ENCODE measurements at places on chromosomes 7 and 10.

DNA sequence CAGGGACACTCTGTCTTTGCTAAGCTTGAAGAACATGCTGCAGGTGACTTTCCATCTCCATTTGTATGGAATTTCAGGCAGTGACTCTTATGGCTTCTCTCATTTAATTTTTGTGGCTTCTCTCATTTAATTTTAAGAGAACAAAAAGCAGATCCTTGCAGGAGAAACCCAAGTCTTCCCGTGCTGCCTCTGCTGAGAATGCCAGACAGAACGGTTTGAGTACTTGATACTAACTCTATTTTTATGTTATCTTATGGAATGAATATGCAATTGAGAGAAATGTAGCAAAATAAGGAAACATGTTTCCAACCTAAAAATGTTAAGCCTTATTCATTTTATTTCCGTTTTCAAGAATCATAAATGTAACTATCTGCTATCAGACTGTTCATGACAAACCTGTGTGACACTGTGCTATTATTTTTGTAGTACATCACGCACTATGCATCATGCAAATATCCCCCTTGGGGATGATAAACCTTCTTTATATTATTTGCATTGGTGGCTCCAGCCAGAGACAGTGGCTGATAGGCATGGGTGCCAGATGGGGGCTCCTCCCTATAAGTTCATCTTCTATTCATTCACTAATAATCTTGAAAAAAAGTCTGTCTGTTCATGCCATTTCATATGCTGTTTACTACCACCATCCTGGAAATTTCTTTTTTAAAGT, 6.9 kb upstream of the RAPGEF5 start:
- no peak for DNase-seq

GRCh38 chr10:61280303-61280702, 172.9 kb downstream of the TMEM26 start:
- peak; percentile 60 for DNase-seq

DNA sequence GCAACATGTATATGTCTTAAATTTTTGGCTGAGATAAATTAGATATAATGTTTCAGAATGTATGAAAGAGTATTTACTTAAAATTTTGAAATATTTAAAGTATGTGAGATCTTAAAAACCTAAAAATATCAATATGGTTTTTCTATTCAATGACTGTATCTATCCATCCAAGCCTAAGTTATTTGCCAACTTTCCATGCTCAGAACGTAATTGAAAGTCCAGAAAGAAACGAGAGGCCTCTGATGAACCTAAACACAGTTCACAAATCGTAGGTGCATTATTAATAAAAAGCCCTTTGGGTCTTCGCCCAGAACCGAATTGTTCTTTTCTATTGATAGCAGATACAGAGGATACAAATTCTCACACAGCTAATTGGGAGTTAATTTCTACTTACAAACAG, 6.5 kb downstream of the SVIL start:
- DNase-seq = no peak

DNA sequence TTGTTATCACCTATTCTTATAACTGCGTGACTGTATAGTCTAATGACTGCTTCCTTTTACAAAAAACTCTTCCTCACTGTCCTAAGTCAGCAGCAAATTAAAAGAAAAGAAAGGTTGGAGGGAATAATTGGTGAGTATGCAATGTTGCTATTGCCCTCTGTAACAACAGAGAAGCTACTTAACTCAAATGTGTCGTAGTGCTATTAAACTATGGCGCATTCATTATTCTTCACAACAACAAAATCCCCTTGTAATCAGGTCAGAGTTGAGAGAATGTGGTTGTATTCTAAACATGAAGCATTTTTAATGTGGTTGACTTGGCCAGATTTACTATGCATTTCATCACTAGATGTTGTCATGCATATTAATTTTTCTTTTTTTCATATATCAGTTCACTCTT, 897.8 kb upstream of the PHF14 start:
- no peak for DNase-seq

DNA sequence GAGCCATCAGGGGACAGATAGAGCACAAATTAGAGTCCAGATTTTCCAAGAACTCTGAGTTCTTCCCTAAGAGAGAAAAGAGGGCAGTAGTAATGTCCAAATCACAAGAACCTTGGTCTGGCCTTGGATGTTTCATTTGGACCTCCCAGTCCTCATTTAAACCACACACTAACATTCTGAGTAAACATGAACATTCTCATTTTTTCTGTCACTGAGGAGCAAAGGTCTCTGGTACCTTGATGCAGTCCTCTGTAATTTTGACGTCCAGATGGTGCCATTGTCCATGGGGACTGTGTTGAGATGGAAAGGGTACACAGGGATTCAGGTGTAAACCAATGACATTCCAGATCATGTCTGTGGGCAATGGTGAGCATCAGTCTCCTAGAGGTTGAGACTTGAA, 225.4 kb upstream of the PHYHIPL start:
- DNase-seq = no peak

GRCh38 chr10:70300908-70301597, 17.2 kb upstream of the NPFFR1 start:
- no peak for DNase-seq

DNA sequence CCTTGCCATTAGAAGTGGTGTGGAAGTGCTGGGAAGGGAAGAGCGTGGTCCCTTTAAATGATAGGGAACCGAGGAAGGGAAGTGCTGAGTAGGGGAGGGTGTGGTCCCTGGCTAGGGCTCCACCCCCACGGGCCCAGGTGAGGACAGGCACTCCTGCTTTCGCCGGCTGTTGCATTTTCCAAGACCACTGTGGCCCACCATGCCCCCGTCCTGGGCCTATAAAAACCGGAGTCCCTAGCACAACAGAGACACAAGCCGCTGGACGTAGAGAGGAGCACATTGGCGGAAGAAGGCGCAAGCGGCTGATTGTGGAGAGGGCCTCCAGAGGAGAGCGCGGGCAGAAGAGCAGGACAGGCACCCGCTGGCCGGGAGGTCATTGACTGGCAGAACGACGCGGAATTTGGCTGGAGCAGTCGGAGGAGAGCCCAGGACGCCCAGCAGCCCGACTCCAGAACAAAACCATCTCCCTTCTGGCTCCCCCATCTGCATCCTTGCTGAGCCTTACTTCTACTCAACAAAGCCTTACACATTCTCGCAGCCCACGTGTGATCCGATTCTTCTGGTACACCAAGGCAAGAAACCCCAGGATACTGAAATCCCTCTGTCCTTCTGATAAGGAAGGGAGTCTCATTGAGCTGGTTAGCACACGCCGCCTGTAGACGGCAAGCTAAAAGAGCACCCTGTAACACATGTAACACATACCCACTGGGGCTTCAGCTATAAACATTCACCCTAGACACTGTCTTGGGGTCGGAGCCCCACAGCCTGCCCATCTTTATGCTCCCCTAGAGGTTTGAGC, 146.2 kb upstream of the LYZL1 start:
- no peak for DNase-seq

GRCh38 chr10:8405596-8405995, 351.1 kb downstream of the GATA3 start:
- no peak for DNase-seq

DNA sequence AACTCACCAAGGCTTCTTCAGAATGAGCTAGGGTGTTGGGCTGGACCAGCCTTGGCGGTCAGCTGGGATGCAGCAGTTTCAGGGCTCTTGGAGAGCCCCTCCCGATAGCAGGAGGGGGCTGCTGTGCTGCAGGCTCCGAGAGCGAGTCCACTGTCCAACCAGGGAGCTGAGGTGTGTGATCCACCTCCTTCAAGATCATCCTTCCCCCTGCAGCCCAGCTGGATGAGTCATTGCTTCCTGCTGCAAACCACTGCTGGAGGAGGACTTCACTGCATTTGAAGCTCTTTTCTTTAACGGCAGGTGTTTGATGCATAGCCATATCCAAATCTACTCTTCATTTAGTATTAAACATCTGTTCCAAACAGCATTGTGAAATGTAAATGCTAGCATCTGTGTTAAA, 54.2 kb upstream of the EBF3 start:
- no peak for DNase-seq

- DNase-seq = peak; percentile 81
Observed at GRCh38 chr7:135672560-135673359, 10.4 kb downstream of the STMP1 start.

DNA sequence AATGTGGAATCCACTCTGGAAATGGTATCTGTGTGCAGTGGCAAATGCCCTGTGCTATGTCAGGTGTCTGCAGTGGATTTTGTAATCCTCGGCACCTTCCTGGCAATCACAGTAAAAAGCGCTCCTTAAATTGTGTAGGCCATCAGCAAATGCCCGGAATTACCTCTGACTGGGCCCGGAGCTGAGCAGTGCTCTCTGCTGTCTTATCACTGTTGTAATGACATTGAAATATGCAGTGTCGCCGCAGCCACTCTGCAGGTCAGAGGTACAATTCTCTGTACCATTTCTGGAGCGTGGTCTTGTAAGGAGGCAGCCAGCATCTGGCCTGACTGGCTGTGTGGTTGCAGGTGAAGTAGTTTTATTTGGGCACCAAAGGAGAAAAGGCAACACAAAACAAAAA, 416.4 kb upstream of the MKI67 start:
- no peak for DNase-seq

DNA sequence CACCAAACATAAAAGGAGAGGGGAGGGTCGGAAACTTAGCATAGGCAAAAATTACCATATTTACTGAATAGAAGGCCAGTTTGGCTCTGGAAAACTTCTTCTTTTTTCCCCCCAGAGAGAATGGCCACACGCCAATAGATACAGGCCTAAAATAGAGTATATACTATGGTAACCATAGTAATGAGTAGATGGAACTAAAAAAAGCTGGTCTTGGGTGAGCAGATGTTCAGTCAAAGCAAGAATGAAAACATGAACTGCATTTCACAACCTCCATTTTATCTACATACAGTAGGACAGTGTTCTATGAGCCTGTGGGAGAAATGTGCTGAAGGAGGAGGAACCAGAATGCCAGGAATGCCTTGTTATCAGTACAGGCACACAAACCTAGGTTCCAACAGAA, 141.7 kb upstream of the SEMA3A start:
- no peak for DNase-seq

DNA sequence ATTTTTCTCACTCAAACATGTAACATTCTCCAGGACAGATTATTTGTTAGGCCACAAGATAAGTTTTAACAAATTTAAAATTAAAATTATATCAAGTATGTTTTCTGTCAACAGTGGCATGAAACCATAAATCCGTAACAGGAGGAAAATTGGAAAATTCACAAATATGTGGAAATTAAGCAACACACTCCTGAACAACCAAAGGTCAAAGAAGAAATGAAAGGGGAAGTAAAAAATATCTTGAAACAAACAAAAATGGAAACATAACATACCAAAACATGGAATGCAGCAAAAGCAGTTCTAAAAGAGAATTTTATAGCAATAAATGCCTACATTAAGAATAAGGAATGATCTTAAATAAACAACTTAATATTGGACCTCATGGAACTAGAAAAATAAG, 147.3 kb downstream of the ZEB1 start:
- no peak for DNase-seq

DNA sequence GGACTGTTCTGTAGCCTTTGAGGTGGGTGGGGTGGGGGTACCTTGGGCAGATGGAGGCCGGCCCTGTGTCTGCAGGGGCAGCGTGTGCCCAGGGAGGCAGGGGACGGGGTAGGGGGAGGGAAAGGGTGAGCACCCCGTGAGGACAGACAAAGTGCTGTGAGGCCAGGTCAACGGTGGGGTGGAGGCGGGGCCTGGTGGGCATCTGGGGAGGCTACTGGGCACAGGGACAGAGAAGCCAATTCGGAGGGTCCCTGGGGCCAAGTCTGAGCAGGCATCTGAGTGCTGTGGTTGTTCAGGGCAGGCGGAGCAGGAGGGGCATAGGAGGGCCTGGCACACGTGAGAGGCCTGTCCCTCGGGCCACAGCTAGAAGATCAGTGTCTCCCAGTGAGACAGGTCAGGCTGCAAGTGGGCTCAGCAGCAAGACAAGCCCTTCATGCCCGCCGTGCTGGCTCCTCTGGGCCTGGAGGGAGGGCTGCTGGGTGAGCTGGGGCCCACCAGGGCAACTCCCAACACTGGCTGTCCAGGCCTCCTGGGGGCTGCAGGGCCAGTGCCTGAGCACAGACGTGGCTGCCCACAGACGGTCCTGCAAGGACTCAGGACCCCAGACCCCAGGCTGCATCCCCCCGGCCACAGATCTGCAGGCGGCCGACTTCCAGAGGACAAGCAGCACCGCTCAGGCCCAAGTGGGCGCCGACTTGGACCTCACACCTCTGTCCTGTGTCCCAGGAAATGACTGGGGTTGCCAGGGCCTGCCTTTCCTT, 26.4 kb upstream of the KNDC1 start:
- DNase-seq = no peak

GRCh38 chr7:14195871-14196270, 206.4 kb upstream of the ETV1 start:
- no peak for DNase-seq

DNA sequence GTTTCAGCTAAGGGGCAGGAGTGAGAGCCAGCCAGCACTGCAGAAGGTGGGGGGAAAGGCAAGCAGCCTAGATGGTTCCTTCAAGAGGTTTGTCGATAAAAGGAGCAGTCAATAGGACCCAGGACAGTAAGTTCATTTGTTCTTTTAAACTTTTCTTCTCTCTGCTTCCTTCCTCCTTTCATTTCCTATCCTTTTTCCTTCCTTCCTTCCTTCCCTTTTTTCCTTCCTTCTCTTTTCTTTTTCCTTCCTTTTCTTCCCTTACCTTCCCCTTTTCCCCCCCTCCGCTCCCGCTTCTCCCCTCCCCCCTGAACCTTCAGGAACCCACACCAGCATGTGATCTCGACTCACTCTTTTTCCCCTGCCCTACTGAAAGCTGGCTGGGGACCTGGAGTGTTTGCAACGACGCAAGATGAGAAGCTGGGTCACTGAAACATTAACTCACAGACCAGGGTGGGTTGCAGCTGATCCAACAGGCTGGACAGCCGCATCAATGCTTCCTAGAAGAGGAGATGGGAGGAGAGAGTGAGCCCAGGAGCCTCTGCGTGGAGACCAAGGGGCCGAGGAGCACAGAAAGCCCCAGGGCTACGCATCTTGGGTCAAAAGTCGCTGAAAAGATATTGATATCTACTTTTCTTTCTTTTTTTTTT, 103.4 kb upstream of the SDK1 start:
- no peak for DNase-seq

DNA sequence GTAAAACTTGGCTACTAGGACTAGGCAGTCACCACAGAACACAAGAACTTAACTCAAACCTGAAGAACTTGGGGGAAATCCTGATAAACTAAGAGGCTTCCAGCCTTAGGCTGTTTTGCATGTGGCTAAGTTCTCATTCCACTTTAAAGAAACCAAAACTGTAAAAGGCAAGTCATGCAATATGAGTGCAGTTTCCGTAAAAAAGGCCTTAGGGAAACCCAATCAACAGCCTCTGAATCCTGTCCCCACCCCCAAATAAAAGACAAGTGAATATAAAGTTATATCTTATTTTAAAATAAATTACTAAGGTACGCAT, 95.1 kb downstream of the USP6NL start:
- no peak for DNase-seq

DNA sequence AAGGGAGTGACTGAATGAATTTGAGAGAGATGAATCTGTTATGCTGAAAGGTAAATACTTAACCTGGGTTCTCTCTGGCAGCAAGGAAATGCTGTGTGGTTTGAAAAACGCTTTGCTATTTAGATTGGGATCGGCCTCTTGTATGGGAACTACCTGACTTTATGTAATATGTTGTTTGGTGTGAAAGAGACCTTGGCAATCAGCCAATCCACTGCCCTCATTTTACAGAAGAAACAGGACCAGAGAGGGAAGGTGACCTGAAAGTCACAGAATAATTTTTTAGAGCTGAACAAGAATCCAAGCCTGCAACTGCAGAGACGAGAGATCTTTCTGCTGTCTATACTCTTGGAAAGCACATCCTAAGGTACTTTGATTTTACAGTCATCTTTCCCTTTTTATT, 1.0 kb downstream of the BUD31 start:
- no peak for DNase-seq

Measured in kidney capillary endothelial cell (primary cell).